ENCODE measurements at places on chromosomes 11 and 22.

DNA sequence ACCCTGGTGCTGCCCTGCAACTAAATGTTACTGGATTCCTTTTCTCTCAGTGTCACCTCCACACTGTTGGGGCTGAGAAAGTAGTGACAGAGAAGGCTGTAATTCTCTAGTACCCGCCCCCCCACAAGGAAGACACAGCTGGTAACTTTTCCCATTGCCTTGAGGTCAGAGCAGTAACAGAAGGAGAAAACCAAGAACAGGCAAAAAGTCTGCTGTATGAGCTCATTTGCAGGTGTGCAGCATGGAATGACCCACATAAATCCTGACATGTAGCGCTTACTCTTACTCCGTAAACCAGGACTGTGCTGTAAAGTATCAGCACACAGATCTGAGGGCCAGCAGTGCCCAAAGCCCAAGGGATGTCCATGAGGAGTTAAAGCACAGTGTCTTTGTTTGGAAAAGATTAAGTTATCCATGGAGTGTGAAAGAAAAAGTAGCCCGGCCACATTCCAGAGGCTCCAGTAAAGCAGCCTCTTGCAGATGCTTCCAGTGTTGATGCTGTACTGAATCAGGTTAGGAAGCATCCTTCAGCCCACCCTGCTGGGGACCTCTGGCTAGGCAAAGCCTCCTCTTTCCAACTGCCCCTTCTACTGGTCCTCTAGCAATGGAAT, 120.7 kb downstream of the PLEKHA7 start:
- no peak for DNase-seq

DNA sequence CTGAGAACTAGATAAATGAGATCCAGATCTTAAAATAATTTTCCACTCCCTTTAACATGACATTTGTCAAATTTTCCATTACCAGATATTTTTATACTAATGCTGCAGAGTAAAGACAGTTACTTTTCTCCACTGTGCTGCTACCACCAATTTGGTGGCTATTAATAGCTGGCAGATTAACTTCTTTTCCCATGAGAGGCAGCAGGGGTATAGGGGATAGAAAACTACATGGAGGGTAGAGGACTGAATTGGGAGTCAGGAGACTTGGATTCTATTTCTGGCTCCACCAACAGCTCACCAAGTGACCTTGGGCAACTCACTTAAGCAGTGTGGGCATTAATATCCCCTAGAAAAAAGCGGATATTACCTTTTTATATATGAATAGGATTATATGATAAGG, 69.2 kb downstream of the KIF18A start:
- DNase-seq, result no peak

DNA sequence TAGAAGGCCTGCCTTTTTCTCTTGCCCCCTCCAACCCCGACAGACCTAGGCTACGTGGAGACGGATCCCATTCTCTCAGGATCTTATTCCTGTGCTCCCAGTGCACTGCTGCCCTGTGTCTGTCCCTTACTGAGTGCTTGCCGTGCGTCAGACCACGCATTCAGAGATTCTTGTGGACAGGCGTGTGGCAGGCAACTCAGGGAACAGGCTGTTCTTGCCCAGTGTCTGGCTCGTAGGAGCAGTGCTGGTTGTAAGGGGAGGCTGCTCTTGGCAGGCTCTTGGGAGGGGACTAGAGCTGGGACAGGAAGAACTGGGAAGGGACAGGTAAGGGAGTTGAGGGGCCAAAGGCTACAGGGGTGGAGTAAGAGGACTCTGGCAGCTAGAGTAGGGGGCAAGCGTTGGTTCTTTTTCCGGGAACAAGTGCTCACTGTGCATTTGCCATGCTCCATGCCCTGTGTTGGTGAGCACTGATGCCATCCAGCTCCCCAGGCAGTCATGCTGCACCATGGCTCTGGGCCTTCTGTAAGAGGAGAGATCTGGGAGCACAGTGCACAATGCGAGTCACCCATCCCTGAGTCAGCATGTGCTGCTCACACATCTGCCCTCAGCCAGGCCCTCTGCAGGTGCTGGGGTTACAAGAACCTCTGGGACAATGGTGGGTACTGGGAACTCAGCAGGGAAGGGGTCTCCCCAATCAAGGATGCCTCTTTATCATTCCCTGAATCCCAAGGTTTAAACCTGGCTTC, 119.1 kb downstream of the TBC1D22A start:
- DNase-seq, result no peak

DNA sequence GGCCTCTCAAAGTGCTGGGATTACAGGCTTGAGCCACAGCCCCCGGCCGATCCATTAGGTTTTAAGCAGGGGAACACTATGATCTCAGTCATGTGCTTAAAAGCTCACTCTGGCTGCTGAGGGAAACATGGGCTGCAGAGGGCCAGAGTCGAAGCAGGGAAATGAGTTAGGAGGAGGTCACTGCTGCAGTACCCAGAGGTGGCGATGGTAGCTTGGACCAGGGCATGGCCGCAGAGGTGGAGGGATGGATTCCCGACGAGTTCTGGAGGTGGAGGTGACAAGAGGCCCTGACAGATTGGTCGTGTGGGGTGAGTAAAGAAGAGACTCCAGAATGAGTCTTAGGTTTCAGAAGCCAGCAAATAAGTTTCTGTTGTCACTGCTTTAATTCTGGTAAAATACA, 54.4 kb upstream of the INCENP start:
- DNase-seq, result no peak

GRCh38 chr11:117458275-117459122, 130.8 kb downstream of the CEP164 start:
- DNase-seq, result no peak

GRCh38 chr11:12981676-12982522, 27.2 kb upstream of the RASSF10 start:
- DNase-seq, result no peak

GRCh38 chr11:405323-405953, 9.4 kb downstream of the SIGIRR start:
- no peak for DNase-seq

- DNase-seq, result no peak
Observed at GRCh38 chr11:64291752-64292459, 804 bp downstream of the KCNK4 start.

DNA sequence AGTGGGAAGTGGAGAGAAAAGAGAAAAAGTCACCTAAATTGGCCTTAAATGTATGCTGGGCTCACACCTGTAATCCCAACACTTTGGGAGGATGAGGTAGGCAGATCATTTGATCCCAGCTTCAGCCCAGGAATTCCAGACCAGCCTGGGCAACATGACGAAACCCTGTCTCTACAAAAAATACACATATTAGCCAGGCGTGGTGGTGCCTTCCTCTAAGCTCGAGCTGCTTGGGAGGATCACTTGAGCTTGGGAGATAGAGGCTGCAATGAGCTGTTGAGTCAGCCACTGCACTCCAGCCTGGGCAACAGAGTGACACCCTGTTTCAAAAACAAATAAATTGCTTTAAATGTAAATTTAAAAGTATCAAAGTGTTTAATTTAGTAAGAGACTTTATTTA, 3.9 kb downstream of the CBL start:
- no peak for DNase-seq

DNA sequence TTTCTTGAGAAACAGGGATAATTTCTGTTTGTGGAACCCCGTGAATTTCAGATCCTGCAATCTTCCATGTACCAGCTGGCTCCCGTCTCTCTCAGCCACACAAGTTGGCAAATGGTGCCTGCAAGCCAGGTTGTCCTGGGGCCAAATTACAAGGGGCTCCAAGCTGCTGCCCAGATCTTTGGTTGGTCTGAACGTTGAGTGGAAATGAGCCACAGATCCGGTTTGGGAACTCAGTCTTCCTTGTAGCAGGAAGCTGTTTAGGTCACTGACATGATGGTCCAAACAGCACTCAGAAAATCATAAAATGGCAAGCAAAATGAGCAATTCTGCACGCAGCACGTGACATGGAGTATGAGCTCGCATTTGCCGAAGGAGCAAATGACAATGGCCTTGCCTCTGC, 1496.4 kb downstream of the TBC1D22A start:
- no peak for DNase-seq

DNA sequence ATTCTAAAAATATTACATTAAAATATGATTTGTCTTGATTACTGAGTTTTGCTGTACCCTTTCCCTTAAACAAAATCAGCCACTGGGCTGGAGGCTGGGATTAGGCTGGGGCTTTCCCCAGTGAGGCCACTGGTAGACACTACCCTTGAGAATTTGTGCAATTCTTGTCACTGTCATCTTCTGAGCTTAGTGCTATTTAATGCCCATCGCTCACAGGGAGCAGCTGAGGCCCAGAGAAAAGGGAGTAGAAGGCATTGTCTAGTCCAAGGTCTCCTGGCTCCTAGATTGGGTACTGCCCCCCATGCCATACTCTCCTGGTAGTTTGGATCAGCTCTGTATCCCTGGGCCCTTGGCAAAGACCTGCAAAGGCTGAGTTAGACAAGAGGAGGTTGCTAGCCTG, 6.7 kb downstream of the CHRM1 start:
- no peak for DNase-seq

Data from activated CD8-positive, alpha-beta memory T cell treated with anti-CD3 and anti-CD28 coated beads for 4 hours (primary cell).